Stimulated activated CD4-positive, alpha-beta T cell treated with anti-CD3 and anti-CD28 coated beads, Interleukin-1b, Interleukin-23, amount 100 ng/mL, for 24 hours (primary cell): ENCODE measurements at places on chromosomes 6 and 20.

DNA sequence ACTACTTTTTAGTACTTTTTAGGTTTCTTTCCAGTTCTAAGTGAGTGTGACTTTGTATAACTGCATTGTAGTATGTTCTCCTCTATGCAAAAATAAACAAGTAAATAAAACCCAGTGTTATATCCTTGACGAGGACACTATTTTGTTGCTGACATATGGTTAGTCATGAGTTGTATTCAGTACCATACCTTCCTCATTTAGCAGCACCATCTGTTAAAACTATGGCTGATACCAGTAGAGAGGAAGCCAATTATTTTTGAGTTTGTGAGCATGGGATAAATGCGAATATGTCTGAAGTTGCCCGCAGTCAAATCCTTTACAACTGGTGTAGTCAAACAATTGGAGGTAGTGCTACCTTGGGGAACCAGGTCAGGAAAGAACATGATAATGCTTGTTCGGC lies 74.1 kb downstream of the CDKAL1 start:
- DNase-seq = no peak

GRCh38 chr20:25398376-25399036 lies 7.9 kb upstream of the ABHD12 start:
- DNase-seq = no peak

DNA sequence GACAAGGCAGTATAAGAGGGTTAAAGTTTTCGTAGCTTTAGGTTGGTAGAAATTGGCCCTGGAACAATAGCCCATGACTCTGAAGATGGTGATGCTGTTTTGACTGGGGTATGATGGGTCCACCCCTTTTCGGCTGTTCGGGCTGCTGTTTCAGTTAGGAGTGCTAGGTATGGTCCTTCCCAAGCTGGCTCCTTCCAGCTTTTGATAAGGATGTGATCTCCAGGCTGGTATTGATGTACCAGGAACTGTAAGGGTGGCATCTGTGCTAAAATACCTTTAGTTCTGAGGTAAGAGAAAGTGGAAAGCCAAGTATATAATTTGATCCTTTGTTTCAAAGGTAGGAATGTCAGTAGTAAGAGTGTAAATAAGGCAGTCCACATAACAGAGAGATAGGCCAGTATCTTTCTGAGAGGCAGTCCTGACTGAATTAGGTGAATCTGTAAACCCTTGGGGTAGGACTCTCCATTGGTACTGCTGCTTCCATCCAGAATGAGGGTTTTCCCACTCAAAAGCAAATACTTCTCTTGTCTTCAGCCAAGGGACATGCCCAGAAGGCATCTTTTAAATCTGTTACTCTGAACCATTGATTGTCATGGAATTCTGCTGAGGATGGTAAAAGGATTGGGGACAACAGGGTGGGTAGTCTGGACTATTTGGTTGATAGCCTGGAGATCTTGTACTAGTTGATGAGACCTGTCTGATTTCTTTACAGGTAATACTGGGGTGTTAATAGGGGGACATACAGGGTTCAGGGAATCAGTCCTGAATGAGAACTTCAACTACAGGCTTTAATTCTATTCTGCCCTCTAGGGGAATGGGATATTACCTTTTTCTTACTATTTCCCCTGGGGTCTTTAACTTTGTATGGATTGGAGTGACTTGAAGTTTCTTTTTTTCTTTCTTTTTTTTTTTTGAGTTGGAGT lies 6.1 kb upstream of the ZNFX1 start:
- no peak for DNase-seq

DNA sequence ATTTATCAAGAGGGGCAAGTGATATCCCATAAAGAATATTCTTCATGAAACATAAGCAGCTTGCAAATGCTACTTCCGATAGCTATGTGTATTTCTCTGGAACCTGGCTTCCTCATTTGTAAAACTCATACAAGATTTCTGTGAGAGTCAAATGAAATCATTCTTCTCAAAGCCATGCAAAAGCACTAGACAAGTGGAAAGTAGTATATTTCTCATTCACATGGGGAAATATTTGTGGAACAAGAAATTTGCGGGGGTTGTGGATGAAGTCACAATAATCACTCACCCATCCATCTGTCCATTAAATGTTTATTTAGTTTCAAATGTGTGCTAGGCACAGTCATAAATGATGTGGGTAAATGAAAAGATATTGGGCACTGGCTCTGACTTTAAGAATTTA lies 150.5 kb downstream of the IPCEF1 start:
- no peak for DNase-seq

DNA sequence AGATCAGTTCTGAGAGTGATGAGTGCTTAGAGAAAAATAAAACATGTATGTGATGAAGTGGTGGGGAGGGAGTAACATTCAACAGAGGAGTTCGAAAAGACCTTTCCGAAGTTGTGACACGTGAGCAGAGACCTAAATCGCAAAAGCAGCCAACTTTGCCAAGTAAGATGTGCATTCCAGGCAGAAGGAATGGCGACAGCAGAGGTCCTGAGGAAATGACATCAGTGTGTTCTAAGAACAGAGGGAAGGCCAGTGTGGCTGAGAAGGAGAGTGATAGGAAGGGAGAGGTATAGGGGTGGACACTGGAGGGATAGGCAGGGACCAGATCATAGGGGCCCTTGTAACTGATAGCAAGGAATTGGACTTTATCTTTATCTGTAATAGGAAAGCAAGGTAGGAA lies 51.3 kb downstream of the ADAT2 start:
- DNase-seq = no peak

GRCh38 chr6:114651611-114652010 lies 308.8 kb upstream of the HS3ST5 start:
- DNase-seq = no peak

DNA sequence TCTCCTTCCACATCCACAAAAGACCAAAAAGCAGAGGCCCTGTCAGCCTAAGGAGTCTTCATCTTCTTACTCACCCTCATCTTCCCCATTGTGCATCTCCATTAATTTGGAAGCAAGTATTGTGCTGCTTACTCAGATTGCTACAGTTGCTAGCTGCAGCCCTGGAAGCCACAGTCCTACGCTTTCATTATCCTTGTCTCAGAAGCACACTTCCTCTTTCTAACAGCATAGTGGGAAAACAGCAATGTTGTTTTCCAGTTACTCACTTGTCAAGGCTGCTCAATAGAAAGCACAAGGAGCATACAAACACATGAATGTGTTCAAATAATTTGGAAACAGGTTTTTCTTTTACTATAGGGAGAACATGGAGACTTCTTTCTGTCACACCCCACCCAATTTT lies 76.6 kb upstream of the RBM24 start:
- no peak for DNase-seq

- no peak for DNase-seq
These were observed 51.8 kb upstream of the MYB start for GRCh38 chr6:135129136-135129856.

GRCh38 chr6:109490713-109491112 lies 7.7 kb upstream of the ZBTB24 start:
- no peak for DNase-seq

- no peak for DNase-seq
These were observed 10.7 kb downstream of the ZNF165 start for GRCh38 chr6:28090917-28091586.

GRCh38 chr6:25834950-25835349 lies 3.1 kb upstream of the SLC17A1 start:
- DNase-seq = no peak

DNA sequence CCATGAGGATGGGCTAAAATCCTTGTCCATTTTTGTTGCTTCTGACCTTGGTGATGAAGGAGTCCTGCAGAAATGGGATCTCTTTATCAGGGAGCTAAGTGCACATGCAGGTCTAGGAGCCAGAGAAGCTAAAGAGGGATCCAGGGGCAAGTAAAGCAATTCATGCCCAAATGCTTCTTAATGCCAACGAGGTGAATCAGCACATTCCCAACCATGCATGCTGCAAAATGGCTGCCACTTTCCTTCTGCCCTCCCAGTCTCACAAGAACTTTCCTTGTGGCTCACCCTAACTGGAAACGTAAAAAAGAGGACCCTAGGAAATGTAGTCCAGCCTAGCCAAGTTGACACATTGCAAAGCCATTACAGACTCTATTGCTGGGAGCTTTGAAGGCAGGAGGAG lies 298.4 kb downstream of the MAFB start:
- DNase-seq = no peak

DNA sequence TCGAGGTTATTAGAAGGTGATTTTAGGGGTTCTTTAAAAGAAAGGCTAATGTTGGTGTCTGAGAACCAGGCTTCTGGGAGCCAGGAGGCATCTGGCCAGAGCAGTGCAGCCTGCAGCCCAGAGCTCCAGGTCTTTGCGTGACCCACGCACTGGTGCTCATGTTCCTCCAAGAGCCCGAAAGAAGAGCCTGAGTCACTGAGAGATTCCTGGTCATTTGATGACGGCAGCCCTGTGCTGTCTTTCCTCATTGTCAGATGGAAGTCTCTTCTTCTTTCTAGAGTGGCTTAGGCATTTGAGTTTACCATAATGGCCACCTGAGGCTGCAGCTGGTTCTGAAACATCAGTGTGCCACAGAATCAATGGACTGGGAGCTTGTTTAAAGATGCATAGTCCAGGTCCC lies 46.4 kb downstream of the CD109 start:
- DNase-seq = no peak

DNA sequence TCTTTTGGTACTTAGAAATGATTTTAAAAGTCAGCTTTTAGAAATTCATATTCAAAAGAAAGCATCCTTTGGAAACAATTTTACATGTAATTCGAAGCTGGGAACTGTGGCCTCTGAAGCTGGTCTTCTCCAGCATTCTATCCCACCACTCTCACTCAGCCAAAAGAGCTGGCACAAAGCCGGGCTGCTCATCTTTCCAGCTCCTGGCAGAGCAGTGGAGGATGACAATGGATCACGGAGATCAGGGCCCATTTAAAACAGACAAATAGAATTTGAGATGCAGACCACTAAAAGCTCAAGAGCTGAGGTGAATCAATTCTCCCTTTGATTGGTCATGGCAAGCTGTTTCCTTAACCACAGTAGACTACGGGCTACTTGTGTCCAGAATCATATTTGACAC lies 60.6 kb downstream of the OTOR start:
- DNase-seq = no peak

- DNase-seq = no peak
These were observed 23.2 kb downstream of the RBCK1 start for GRCh38 chr20:431012-431904.

DNA sequence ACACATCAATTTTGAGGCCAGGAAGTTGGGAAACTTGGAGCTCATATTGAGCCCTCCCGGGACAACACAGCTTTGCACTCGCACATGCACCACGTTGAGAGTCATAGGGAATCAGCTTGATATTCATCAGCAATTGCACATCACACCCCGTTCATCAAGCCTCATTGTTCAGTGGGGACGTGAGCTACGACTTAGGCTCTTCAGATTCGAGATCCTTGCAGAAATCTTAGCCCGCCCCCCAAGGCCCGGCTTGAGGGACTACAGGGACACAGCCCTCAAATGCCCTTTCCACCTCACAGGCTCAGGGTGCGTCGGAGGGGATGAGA lies 93.0 kb upstream of the MAFB start:
- DNase-seq = no peak

DNA sequence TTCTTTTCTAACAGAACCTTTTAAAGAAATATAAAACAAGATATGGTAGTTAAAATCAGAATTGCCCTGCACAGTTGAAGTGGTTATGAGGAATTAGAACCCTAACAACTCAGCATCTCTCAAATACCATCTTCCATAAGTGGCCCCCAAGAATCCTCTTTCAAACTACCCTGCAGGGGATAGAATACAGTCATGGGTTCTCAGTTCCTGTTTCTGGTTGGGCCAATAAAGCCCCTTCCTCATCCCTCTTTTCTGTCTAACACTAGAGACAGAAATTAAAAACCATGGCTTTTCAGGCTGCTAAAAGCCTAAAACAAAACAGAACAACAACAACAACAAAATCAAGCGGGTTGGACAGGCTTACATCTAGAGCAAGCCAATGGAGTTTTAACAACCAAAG lies 6.7 kb upstream of the LCA5 start:
- DNase-seq = no peak

GRCh38 chr20:10228330-10228729 lies 9.7 kb downstream of the SNAP25 start:
- no peak for DNase-seq
